ENCODE measurements at places on chromosomes 5 and 9. TPM values are rescaled to one million over a fixed set of nuclear protein-coding genes. Genes with fewer than 3 reads are reported as not detected.
A peak's percentile ranks its signal among the peaks of the same experiment; 100 is the strongest.

- no peak for DNase-seq
Measured at GRCh38 chr5:135272311-135272805, 126.7 kb downstream of the MACROH2A1 start.

- DNase-seq = no peak
Measured at GRCh38 chr9:109254317-109254716, 66.5 kb downstream of the EPB41L4B start.

The FGF18 gene
- 0.22 TPM for total RNA-seq

The TAF11L10 gene
- total RNA-seq = not detected

The ZFP2 gene
- total RNA-seq = 0.40 TPM

GRCh38 chr5:156201788-156202403 lies 125.1 kb upstream of the SGCD start:
- no peak for DNase-seq

The CEL gene
- 1.1 TPM for total RNA-seq

DNA sequence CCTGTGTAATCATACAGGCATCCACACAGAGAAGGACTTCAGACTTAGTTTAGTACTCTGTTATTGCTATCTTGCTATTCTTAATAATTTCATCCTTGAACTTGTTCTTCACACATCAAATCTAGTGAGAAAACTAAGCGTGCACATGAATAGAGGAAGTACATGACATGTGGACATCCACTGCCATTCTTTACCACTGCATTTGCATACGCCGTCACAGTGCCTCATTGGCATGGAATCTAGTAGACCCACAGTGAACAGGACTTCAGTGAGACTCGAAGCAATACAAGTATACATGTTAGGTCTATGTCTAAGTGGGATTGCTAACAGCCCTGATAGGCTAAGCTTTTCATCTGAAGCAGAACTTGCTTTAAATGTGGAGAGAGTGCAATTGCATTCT lies 592.1 kb downstream of the TLE4 start:
- DNase-seq = no peak

- DNase-seq = no peak
Measured at GRCh38 chr9:20848490-20848889, 164.4 kb downstream of the FOCAD start.

The CHSY3 gene
- not detected for total RNA-seq

DNA sequence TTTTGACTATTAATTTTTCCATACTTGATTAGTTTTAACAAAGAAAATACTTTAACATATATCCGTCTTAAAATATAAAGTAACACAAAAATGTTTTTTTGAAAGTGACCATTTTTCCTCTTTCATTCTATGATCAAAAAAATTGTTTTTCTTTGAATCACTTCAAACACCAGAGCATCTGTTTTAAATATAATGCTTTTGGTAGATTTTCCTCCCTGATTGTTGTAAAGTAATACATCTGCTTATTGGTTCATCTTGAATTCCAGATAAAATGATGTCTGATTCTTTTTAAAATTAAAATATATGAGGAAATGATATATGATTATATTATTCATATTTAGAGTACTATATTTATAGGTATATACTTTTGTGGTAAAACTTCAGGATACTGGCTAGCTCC lies 76.2 kb upstream of the LPAR1 start:
- DNase-seq = no peak

DNA sequence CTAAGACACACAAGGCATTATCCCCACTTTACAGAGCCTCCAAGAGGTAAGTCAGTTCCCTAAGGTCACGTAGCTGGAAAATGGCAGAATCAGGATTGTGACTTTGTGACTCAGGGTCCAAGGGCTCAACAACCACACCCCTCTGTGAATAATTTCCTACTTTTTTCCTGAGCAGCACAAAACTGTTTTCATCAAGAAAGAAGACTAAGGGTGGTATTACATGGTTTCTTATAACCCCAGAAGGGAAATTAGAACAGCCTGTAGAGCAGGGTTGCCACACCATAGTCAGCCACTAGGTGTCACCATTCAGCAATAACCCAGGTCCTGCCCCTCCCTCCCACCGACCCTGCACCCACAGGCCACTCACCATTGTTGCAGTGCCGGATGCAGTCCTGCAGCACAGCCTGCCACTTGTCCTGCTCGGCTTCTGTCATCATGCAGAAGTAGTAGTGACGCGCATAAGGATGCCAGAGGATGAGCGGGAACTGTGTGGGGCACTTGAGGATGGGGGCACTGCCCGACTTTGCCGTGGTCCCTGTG lies 72.1 kb downstream of the LRSAM1 start:
- DNase-seq = no peak

DNA sequence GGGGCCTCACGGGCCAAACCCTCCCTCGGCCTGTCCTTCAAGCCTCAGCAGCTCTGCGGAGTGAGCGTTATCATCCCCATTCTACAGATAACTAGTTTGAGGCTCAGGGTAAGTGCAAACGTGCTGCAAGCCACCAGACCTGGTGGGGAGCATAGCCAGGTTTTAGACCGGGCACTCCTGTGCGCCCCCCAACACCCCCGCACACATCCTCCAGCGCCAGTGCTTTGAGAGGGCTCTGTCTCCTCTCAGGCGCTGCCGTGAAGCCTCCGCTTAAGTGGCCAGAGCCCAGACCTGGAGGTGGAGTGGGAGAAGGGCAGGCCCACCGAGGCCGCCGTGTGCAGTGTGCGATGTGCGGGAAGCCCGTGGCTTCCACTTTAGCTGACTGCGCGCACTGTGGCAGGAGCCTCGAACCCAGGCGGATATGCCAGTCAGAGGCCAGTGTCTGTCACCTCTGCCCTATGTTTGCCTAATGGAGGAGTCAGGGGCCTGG lies 1.6 kb upstream of the MGAT1 start:
- DNase-seq = peak; percentile 16

DNA sequence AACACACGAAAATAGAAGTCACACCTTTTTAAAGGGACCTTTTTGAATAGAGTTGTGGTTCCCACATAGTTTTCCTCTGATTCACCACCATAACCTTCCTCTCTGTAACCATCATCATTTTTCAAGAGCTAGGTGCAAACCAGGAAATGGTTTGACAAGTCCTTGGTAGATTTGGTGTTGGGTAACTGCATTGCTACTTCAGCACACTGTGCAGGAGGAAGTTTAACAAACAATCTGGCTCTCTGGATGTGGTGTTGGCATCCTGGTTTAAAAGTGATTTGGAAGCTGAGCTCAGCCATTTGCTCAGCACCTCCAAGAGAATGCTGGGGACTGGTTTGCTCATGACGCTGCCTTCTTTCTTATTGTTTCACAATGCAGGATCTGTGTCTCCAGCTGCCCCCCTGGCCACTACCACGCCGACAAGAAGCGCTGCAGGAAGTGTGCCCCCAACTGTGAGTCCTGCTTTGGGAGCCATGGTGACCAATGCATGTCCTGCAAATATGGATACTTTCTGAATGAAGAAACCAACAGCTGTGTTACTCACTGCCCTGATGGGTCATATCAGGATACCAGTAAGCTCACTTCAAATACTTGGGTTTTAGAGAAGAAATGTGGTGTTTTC lies 213.1 kb downstream of the RFK start:
- DNase-seq = no peak

The CDKN2A gene
- 3.9 TPM for total RNA-seq

DNA sequence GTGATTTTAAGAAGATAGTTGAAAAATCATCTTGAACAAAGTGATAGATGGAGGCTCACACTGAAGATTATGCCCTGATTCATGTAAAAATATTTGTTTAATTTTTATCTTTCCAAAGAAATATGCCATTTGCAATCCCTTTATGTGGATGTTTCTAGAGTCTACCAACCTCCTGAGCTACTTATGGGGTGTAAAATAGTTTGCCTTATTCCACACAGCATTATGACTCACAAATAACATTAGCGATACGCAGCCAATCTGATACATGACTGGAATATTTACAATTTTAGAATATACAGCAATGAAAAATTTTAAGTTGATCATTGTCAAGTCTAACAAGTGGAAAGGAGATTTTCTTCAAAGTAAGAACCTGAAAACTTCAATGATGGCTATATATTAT lies 327.5 kb downstream of the EDIL3 start:
- no peak for DNase-seq

The PCDHB14 gene
- total RNA-seq = 0.09 TPM

DNA sequence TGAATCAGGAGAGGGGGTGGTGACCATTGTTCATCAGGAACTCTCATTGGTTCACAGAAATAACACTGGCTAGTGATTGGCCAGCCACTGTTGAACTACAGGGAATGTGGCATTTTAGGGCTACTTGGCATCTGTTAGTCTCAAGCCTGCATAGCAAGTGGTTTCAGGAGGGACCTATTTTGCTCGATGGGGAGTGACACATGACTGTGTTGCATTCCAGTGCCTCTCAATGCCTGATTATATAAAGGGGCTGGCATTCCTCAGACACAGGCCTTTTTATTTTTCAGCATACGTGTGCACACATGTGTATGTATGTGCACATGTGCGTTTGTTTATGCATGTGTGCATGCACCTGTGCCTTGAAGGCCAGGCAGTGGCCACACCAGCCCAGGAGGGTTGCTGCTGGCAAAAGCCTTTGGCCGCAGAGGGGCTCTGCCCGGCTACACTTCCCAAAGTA lies 23.2 kb downstream of the FGD3 start:
- DNase-seq = no peak

- DNase-seq = no peak
Measured at GRCh38 chr5:163943546-163943945, 438.1 kb downstream of the MAT2B start.

DNA sequence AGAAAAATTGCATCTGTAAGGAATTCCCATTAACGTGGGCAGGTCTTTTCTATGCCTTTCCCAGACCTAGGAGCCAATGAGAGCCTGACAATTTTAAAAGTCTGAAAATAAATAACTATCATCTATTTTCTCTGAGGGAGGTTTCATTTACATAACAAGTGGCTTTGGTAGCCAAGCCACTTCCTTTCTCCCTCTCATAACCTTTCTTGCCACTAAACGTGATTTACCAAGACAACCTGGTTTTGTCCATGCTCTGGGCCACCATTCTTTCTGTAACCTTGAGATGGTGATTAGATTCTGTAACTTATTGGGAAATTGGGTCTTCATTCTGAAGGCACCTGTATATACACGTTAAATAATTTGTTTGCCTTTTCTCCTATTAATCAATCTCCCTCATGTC lies 1046.9 kb downstream of the CDH12 start:
- no peak for DNase-seq

DNA sequence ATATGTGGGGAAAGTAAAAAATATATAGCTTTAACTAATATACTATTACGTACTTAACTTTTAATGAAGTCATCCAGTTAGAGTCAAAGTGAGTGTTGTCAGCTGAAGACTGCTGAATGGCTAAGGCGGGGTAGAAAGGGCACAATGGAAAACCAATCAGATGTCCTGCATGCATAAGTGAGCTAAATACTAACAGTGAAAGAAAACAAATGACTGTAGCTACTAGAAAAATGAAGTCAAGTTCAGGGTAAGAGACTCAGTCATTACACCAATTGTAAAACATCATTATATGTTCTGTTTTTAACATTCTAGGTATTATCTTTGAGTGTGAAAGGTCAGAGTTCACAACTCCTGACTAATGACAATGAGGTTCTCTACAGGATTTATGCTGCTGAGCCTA lies 295.2 kb downstream of the ADGRV1 start:
- DNase-seq = no peak

- peak; percentile 61 for DNase-seq
Measured at GRCh38 chr9:33287087-33287490, 3.2 kb upstream of the NFX1 start.

DNA sequence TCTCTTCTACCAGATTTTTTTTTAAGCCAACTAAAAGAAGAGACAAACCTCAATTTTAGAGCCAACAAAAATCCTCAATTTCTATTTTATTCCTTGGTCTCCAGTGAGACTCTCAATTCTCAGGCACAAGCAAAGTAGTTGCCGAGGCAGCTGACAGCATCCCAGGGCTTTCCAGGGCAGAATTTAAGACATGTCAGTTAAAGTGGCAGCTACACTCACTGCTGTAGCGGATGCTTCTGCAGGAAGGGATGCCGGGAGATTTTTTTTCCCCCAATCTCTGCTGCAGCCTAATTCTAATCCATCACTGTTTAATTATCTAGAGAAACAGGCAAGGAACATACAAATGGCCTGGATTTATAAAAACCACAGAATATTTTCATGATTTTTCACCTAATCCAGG lies 57.0 kb downstream of the TTC39B start:
- DNase-seq = no peak

DNA sequence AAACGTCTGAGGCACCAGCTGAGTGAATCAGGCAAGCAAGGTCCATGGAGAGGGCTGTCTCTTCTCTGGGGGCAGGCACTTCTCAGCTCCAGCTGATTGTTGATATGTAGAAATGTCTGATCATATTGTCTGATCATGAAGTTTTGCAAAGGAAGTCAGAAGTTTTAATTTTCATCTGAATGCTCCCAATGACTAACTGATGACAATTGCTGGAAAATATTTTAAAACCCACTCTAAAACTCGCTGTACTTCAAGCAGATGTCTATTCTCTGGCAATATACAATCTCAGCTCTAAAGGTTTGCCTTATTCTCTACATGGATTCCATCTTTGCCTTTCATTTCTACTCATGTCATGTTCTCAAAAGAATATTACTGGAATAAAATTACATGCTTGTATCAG lies 12.7 kb downstream of the PLK2 start:
- no peak for DNase-seq

The PCDHGA7 gene
- not detected for total RNA-seq

DNA sequence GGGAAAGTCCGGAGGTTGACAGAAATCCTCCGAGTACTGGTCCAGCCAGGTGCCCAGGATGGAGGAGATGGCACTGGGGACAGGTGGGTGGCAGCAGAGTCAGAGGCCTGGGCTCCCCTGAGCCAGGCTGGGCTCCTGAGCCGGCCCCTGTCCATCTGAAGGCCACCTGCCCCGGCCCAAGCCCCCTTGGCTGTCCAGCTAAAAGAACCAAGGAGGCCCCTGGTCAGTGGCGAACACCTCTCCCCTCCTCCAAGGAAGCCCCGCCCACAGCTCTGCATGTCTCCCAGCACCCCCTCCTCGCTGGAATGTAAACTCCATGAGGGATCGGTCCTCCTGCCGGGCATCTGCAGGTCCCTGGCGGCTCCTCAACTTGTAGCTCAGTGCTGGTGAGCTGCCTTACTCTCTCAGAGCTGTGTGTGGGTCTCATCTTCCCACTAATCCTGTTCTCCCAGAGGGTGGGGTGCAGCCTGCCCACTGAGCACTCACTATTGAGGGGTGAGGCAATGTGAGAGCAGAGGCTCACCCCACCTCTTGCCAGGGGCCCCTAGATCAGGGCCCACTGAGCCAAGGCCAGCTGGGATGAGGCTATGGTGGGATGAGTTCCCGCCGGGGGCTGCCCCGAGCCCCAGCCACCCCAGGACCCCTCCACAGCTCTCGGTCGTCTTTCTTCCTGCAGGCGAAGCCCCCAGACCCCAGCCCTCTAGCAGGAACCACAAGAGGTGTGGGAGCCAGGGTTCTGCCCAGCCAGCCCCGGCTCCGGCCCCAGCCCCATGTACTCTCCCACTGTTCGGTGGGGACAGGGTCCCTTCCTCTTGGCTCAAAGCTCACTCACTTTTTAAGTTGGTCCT lies 12.0 kb downstream of the RALGDS start:
- no peak for DNase-seq

GRCh38 chr9:98022447-98022846 lies 34.1 kb upstream of the NANS start:
- DNase-seq = no peak

The NR2F1 gene
- total RNA-seq = not detected

Data from CD8-positive, alpha-beta memory T cell (primary cell).